ENCODE measurements at places on chromosomes 7 and 10. TPM values are rescaled to one million over a fixed set of nuclear protein-coding genes. Genes with fewer than 3 reads are reported as not detected.

- peak; percentile 92 for DNase-seq
These were observed 30.7 kb upstream of the ANTXRL start for GRCh38 chr10:46255801-46256747.

- DNase-seq = no peak
These were observed 57.4 kb downstream of the DGKI start for GRCh38 chr7:137789215-137789882.

Gene SPDYE16
- total RNA-seq = not detected

Gene RNLS
- total RNA-seq = 8.3 TPM

Gene FRMPD2
- 0.09 TPM for total RNA-seq

DNA sequence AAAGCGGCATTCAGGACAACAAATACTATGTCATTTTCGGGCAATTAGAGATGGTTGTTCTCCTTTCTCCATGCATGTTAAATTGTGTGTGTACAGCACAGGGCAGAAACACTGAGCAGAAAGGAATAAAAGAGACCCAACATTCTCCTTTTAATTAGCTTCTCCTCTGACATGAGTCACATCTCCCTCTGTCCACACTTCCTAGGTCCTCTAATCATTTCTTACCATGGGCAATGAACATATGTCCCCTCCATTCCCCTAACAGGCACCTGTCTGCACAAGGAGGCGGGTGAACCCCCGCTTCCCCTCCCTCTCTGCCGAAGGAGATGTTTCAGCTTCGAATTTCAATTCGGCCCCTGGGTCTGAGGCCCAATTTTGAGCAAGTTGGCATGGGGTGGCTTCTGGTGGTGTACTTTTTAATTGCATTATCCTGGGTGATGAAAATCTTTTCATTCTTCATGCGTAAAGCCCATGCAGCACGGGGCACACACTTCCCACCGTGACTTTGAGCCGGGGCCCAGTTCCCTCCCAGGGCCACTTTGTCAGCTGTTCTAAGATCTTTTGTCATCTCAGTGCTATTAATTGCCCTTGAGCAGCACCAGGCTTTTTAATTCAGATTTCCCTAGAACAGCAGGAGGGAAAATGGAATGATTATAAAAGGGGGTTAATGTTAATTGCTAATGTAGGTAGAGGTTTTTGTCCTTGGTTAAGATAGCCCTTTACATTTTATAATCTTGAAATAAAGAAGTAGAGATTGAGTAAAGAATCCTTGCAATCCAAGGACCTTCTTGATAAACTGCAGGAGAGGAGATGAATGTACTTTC lies 219.5 kb upstream of the NRP1 start:
- DNase-seq = no peak

DNA sequence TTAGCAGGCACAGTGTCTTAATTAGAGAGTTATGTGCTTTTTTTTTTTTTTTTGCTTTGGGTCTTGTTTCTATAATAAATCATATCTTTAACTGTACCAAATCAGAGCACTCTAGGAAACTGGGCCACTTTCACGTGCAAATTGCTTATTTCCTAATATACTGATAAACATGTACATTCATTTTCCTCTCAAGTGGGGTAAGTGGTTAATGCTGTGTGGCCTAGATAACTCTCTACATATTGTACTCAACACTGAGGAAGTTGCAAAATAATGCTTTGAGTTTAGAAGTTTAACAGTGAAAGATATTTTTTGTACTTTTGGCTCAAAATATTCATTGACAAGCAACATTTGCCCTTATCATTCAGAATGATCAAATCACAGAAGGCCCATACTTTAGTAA lies 115.9 kb upstream of the IFRD1 start:
- no peak for DNase-seq

- peak; percentile 93 for DNase-seq
These were observed at the start of gene GNAI1 for GRCh38 chr7:80134536-80135308. Gene GNAI1 (plus strand): TSS chr7:80134831. CDS start chr7:80135161, 330 bp downstream.

- DNase-seq = no peak
These were observed 178.0 kb downstream of the IMMP2L start for GRCh38 chr7:111384065-111384891.

DNA sequence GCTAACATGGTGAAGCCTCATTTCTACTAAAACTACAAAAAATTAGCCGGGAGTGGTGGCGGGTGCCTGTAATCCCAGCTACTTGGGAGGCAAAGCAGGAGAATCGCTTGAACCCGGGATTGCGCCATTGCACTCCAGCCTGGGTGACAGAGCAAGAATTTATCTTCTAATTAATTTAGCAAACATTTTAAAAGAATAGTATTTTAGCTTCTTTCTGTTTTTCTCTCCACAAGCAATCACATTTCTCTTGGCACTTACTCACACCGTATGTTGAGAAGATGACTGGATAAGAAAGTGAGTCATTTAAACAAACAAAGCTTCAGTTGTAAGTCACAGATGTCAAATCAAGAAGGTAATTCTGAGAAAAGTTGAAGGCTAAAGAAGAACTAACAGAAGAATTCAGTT lies 264.0 kb downstream of the ARL4A start:
- DNase-seq = no peak

DNA sequence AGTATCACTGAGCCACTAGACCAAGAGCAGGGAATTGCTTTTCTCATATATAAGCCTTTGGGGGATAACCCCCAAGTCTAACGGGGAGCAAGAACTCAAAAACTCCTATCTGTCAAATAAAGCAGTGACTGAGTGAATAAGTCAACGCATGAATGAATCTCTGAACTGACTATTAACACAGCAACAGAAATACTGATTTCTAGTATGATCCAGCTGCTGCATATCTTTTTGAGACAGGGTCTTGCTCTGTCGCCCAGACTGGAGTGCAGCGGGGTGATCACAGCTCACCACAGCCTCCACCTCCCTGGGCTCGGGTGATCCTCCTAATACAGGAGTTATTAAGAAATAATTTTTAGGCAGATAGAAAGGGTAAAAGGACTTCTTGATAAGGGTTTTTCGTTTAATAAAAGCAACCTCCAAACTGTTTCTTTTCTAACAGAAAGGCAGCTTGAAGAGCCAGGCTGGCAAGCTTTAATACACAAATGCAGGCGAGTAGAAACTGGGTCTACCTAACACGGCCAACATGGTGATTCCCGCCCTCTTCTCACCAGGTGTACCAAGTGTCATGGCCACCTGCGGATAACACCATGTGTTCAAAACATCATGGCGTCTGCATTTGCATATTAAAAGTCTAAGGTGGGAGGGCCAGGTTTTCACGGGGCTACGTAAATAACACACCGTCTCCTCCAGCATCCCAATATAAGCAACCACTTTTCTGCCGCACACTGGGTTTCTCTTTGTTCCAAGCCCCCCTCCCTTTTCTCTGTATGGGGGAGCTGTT lies 631.9 kb downstream of the PARD3 start:
- peak; percentile 80 for DNase-seq

Gene ECD
- 34.3 TPM for total RNA-seq

DNA sequence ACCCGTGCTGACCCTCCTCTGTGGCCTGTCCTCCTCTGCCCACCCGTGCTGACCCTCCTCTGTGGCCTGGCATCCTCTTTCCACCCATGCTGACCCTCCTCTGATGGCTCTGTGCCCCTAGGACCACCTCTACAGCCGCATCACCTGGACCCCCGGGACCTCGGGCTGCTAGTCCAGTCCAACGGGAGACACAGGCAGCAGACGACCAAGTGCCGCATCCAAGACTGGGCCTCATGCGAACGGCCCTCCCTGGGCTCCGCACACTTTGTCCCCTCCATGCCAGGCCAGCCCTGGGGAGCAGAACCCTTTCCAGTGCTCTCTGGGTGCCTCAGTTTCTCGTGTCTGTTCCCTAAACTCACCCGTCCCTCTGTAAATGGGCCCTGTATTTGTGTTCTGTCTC lies 107.2 kb upstream of the RNF32 start:
- DNase-seq = no peak

DNA sequence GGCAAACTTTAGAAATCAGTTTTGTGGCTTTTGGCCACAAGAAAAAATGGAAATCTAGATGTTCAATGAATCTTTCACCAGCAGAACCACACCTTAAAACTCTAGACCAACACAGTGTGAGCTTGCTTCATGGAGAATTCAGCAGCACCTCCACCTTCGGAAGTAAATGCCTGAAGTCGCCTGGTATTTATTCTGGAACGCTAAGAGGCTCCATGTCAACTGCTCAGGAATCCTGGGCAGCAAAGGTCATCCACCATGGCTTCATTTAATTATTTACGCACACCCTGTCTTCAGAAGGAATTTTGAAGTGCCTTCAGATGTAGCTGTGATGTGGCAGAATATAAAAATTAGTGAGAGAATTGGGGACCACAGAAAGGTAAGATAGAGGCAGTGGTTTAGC lies 167.7 kb downstream of the GFRA1 start:
- DNase-seq = no peak

- DNase-seq = no peak
These were observed 6.7 kb upstream of the KLRG2 start for GRCh38 chr7:139490130-139490529.

Gene DLX5
- total RNA-seq = not detected

Gene NFE2L3
- 61.0 TPM for total RNA-seq

GRCh38 chr7:99576251-99576650 lies 17.8 kb downstream of the ZNF655 start:
- DNase-seq = no peak
